ENCODE measurements at places on chromosomes 1 and 21.

DNA sequence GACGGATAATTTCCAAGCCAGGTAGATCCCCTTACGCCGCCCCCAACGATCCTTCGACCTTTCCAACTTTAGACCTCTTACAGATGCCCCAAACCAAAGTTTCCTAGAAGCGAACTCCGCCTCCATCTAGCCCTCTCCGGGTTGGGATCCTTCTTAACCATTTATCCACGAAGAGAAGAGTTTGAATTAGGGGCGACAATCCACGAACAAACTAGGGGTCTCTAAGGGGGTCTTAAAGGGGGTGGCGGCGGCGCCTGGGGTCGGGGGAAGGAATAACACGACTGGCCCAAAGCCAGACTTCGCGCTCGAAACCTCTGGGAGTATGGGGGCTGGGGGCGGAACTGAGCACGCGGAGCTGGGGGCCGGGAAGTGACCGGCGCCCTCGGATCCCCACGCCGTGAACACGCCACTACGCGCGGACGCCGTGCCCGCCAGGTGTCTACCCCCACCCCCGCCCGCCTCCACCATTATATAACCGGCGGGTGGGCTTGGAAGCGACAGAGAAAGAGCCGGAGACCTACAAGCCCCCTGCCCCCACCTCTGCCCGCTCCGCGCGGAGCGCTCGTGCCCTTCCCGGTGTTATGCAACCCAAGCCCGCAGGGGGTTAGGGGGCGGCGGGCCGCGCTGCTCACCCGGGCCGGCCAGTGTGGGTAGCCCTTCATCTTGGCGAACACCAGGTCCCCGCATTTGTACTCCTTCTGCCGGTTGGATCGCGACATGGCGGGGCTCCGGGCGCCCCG is 594 bp downstream of the HDGF start:
- no peak for DNase-seq

GRCh38 chr1:27052527-27052926 is 39.9 kb upstream of the TENT5B start:
- DNase-seq, result no peak

DNA sequence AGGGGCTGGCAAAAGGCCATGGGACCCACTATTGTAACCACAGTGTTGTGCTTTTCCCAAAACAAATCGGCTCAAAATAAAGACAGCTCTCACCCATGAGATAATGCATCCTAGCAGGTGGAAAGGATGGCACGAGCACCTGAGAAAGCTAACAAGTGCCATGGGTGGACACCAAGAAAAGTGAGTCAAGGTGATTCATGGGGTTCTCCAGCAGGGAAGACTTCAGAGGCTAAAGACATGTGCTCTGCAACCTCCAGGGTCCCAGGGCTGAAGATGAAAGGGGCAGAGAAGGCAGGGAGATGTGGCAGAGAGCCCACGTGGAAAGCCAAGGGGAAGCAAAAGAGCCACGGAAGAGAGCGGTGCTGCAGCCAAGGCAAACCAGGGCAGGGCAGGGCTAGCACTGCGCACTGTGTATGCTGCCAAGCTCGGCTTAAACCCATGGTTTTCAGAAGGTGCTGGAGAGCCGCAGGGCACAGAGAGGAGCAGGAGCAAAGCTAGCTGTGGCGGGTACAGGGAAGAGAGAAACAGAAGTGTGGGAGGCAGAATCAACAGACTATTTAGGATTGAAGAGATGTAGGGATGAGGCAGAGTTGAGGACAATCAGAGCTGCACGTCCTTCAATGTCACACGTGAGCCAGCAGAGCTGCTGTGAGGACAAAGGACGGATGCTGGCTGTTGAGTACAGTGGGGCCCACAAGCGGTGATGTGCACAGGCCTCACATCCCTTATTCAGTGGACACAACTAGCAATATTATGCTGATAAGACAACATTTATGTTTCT is 41.8 kb upstream of the C1orf198 start:
- no peak for DNase-seq

GRCh38 chr21:39582749-39583148 is 30.0 kb upstream of the B3GALT5 start:
- DNase-seq, result no peak

All from BJ (cell line).